ENCODE measurements at places on chromosomes 6 and 20.

- no peak for DNase-seq
Observed at GRCh38 chr6:170192905-170193304, 98.0 kb downstream of the DLL1 start.

GRCh38 chr6:35973670-35974222 lies 50.7 kb downstream of the SLC26A8 start:
- DNase-seq: no peak

DNA sequence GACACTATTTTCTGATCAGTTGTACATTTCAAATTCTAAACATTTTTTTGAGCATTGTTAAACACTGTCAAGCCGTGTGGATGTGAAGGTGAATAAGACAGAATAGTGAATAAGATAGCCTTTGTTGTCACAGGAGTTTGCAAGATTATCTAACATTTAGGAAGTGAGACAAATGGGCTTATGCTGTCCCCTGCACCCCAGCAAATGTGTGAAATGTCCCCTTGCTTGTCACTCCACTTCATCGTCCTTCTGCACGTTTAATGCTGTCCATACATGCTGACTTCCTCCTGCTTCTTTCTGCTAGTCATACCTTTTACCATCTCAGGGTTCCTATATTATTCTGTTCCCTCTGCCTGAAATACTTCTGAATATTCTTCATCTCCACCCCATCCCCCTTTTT lies 62.6 kb downstream of the CBFA2T2 start:
- no peak for DNase-seq

GRCh38 chr6:132380358-132381029 lies 20.8 kb downstream of the MOXD1 start:
- DNase-seq: no peak

- no peak for DNase-seq
Observed at GRCh38 chr6:99603421-99604165, 3.0 kb upstream of the PRDM13 start.

- DNase-seq: no peak
Observed at GRCh38 chr6:69792292-69792691, 4.5 kb downstream of the LMBRD1 start.

Data from stimulated activated CD8-positive, alpha-beta memory T cell treated with anti-CD3 and anti-CD28 coated beads, Interleukin-7, amount 100 ng/mL, for 4 hours (primary cell).